Calu3 (cell line): ENCODE measurements at places on chromosomes 2 and 18.

DNA sequence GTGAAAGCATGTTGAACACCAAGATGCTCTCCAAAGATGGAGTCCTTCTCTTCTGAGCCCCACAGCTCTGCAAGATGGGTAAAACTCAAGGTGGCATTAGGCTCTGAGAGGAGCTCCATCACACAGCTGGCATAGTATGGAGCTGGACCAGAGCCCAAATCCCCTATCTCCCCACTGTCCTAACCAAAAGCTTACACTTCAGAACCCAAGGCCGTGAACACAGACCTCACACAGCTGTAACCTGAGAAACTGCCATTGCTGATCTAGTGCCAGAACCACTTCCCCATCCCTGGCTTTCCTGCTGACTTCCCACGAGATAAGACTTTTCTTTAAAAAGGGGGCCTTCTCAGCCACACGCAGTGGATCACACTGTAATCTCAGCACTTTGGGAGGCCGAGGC lies 25.0 kb downstream of the TTC32 start:
- DNase-seq: no peak

GRCh38 chr2:174682007-174682577 lies 82.2 kb downstream of the CHRNA1 start:
- peak; percentile 13 for DNase-seq

GRCh38 chr2:237143676-237144440 lies 58.2 kb downstream of the COPS8 start:
- DNase-seq: no peak

GRCh38 chr2:197958592-197959150 lies 154.3 kb downstream of the PLCL1 start:
- no peak for DNase-seq
